ENCODE measurements at places on chromosomes 2 and 18. TPM values are rescaled to one million over a fixed set of nuclear protein-coding genes. Genes with fewer than 3 reads are reported as not detected.

DNA sequence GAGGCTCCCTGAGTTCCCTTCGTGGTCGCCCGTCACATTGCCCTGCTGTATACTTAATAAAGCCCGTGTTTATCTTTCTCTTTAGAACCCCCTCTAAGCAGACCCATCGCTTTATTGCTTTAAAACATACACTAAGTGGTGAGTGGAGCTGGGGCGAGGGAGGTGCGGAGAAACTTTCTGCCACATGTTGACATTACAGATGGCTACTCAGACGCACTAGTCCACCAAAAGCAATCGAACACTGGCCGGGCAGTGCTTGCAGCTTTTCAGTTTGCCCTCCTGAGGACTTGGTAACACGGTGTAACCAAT, 859 bp upstream of the COLEC12 start:
- no peaks in the 10 kb centered on the region for H3K36me3 ChIP-seq
- peaks cover 3% of the 10 kb centered on the region for H3K4me1 ChIP-seq
- H3K27ac ChIP-seq: no peak overlapping the region
- no peak for DNase-seq
- H3K27me3 ChIP-seq: peaks cover 31% of the 10 kb centered on the region
- H3K4me3 ChIP-seq: no peak overlapping the region

Gene G6PC2
- total RNA-seq: not detected

- H3K4me1 ChIP-seq: peaks cover 13% of the 10 kb centered on the region
- H3K4me3 ChIP-seq: no peak overlapping the region
- H3K27ac ChIP-seq: no peak overlapping the region
- no peaks in the 10 kb centered on the region for H3K36me3 ChIP-seq
Measured at GRCh38 chr2:41913311-41913710, 134.5 kb upstream of the PKDCC start.

DNA sequence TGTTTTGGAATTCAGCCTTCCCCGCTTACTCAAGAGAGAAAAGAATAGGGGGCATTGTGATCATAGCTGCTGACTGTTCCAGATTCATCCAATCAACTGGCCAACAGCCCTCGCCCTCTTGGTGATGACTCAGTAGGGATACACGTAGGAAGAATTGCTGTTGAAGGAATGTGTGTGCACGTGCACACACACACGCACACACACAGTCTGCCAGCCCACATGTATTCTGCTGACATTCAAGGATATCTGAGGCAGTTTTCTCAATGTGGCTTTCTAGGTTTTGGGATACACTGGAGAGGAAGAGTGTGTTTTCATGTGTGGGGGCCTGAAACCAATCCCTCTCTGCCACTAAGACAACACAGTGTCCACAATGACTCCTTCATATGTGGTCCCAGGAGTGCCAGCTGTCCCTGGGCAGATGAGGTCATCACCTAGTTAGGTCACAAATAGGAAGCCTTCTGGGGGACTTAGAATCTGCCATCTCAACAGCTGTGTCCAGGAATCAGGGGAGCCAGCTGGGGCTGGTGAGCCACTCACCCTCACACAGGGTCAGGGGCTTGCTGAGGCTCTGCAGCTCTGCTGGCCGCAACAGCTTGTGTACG, 352.6 kb downstream of the SS18 start:
- peaks cover 6% of the 10 kb centered on the region for H3K4me1 ChIP-seq
- DNase-seq: no peak
- H3K4me3 ChIP-seq: no peak overlapping the region
- H3K27me3 ChIP-seq: peaks cover 17% of the 10 kb centered on the region
- H3K36me3 ChIP-seq: no peaks in the 10 kb centered on the region

- H3K4me3 ChIP-seq: no peak overlapping the region
- no peaks in the 10 kb centered on the region for H3K4me1 ChIP-seq
- no peak overlapping the region for H3K27ac ChIP-seq
- no peak for DNase-seq
- H3K27me3 ChIP-seq: peaks cover 47% of the 10 kb centered on the region
- H3K36me3 ChIP-seq: no peaks in the 10 kb centered on the region
Measured at GRCh38 chr18:22783662-22784076, 149.5 kb upstream of the RBBP8 start.

Gene NT5C1B
- not detected for total RNA-seq

All from natural killer cell treated with Interleukin-12 subunit alpha and Interleukin-12 subunit beta and Interleukin-15 and Interleukin-18, amount 100 ng/mL, for 72 hours (primary cell).